ELR (cell line): ENCODE measurements at places on chromosomes 13 and 19.

DNA sequence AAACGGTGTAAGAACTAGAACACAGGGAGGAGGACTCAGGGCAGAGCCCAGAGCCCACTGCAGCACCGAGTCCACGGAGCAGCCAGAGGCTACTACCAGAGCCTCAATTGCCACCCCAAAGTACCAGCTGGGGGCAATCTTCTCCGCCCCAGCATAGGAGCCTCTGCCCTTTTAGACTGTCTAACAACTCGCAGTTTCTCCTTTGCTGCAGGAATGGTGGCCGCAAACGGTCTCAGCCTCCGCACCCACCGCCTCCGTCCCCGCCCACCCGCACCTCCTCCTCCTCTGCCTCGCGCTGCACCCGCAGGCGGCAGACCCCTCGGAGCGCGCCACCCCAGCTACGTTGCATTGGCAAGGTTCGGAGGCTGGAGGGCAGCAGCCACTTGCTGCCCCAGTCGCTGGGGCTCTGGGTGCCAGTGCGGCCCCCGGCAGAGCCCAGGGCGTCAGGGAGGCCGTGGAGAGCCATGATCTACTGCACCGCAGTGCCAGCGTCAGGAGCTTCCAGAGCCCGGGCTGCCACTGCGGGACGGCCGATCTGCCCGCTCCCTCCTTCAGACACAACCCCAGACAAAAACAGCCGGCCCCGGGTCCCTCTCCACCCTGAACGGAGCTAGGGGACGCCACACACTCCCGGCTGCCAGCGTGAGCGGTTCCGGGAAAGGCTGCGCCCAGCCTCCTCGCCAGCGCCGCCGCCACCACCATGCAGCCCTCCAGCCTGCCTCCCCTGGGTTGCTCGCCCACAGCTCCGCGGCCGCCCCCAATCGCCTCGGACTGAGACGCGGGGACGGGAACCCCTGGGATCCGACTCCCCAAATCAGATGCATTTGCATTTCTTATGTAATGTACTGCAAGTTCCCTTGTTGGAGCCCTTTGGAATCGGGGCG lies 1.8 kb downstream of the FGF14 start:
- DNase-seq: no peak

DNA sequence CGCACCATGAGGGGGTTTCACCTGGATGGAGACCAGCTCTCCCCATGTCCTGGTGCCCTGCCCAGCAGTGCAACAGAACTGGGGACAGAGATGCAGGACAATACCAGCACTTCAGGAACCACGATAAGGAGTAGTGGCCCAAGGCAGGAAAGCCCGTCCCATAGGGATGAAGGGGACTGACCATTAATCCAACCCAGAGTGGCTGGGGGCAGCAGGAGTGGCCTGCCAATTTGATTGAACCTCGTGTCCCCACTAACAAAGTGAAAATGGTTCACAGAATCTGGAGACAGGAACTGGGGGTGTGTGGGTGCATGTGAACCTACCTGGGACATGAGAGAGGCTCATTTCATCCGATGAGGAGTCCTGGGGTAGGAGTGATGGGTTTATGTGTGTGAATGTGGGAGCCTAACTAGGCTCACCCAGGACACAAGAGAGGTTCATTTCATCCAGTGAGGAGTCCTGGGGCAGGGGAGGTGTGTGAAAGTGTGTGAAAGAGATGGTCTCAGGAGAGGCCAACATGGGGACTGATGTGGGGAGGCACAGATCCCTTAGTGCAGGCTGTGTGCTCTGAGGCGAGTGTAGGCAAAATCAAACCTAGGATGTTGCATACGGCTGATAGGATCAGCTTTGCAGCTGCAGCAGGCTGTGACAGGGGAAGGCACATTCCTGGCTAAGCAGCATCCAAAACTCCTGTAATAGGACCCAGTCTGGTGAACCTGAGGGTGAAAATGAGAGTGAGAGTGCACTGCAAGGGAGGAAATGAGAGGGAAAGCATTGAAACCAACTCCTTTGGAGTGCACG lies 98.2 kb downstream of the ZNF429 start:
- DNase-seq: no peak

GRCh38 chr13:24503379-24503696 lies 9.2 kb downstream of the PARP4 start:
- no peak for DNase-seq

GRCh38 chr13:50275392-50276063 lies 260.3 kb downstream of the KCNRG start:
- no peak for DNase-seq

- DNase-seq: no peak
Observed at GRCh38 chr13:98731038-98731437, 21.4 kb downstream of the SLC15A1 start.

- no peak for DNase-seq
Observed at GRCh38 chr13:49298903-49299605, 51.3 kb downstream of the CDADC1 start.

DNA sequence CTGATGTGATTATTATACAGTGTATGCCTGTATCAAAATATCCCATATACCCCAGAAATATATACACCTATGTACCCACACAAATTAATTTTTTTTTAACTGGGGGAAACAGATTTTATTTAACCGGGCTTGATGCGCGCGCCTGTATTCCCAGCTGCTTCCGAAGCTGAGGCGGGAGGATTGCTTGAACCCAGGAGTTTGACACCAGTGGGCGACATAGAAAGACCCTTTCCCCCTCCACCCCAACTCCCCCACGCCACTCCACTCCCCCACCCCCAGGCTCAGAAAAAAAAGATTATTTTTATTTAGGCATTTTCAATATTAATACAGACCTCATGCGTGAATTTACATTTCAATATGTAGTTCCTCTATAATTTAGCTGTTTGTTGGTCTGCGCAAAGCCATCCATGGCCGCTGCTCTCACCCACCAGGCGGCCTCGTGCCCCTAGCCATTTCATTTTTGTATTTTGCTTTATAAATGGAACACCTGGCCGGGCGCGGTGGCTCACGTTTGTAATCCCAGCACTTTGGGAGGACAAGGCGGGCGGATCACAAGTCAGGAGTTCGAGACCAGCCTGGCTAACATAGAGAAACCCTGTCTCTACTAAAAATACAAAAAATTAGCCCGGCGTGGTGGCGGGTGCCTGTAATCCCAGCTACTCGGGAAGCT lies 836 bp upstream of the VPS36 start:
- no peak for DNase-seq

GRCh38 chr19:49891393-49891792 lies 5.3 kb downstream of the IL4I1 start:
- no peak for DNase-seq

GRCh38 chr19:16373532-16373931 lies 48.9 kb downstream of the KLF2 start:
- peak; percentile 77 for DNase-seq

GRCh38 chr13:66967811-66968597 lies 262.1 kb downstream of the PCDH9 start:
- DNase-seq: peak; percentile 29

- peak; percentile 74 for DNase-seq
Observed at GRCh38 chr19:2274931-2275535, 6.9 kb downstream of the PEAK3 start.

GRCh38 chr13:67353941-67354340 lies 123.8 kb upstream of the PCDH9 start:
- peak; percentile 28 for DNase-seq

DNA sequence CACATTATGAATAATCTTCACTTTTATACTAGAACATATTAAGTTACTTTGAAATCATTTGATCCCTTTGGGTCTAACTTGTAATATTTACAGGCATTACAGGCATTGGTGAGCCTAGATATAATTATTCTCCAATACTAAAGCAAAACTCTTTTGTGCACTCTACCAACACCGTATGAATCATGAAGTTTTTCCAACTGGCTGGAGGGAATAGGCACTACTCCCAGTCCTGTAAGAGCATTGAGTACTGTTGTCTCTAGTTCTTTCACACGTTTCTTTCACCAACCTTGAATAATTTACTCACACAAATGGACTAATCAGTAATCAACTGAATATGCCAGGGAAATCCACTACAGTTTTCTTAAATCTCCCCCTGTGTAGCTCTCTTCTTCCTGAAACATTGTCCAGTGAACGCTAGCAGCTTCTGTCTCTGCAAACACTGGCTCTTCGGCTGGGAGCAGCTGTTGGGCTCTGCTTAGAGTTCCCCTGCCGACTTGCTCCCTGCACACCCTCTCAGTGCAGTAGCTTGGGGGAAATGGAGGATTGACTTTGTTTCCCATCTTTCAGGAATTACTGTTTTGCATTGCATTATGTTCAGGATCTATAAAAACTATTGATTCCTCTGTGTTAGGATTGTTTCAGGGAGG lies 476.7 kb downstream of the RFC3 start:
- DNase-seq: no peak

- DNase-seq: peak; percentile 87
Observed at GRCh38 chr19:7833225-7834099, 3.4 kb downstream of the EVI5L start.

GRCh38 chr13:46195016-46195415 lies 13.0 kb upstream of the LCP1 start:
- no peak for DNase-seq

- no peak for DNase-seq
Observed at GRCh38 chr19:19438366-19439175, 33.1 kb downstream of the GATAD2A start.

GRCh38 chr19:18439025-18439909 lies 1.3 kb upstream of the ISYNA1 start:
- DNase-seq: peak; percentile 52

DNA sequence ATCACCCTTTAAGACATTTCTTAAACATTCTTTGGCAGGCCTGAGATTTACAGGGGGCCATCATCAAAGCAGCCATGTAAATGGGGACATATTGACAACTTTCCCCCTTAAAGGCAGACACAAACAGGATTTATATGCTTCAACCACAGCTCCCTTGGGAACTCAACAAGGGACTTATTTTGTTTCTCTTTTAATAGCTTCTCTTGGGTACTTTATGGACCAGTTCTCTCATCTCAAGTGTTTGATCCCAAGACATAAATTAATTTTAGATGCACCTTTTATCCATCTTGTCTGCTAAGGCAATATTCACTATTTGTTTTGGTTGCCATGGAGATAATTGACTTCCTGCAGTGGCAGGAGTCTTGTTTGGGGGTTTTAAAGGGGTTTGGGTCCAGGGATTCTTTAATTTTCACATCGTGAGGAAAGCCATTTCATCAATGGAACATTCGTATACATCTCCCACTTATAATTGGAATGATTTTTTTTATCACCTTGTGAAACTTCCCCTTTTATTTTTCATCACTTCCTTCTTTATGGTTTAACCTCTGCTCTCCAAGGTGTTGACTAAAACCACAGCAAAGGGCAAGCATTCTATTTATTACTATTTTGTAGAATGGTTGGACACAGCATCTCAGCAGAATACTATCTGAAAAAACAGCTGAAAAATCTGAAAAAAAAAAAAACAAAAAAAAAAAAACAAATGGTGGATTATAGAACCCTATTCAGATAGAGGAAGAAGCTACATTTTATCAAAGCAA lies 726.0 kb downstream of the DIAPH3 start:
- no peak for DNase-seq

GRCh38 chr13:94119360-94119936 lies 360.0 kb downstream of the DCT start:
- no peak for DNase-seq

GRCh38 chr13:75010941-75011340 lies 471.0 kb downstream of the TBC1D4 start:
- DNase-seq: no peak

DNA sequence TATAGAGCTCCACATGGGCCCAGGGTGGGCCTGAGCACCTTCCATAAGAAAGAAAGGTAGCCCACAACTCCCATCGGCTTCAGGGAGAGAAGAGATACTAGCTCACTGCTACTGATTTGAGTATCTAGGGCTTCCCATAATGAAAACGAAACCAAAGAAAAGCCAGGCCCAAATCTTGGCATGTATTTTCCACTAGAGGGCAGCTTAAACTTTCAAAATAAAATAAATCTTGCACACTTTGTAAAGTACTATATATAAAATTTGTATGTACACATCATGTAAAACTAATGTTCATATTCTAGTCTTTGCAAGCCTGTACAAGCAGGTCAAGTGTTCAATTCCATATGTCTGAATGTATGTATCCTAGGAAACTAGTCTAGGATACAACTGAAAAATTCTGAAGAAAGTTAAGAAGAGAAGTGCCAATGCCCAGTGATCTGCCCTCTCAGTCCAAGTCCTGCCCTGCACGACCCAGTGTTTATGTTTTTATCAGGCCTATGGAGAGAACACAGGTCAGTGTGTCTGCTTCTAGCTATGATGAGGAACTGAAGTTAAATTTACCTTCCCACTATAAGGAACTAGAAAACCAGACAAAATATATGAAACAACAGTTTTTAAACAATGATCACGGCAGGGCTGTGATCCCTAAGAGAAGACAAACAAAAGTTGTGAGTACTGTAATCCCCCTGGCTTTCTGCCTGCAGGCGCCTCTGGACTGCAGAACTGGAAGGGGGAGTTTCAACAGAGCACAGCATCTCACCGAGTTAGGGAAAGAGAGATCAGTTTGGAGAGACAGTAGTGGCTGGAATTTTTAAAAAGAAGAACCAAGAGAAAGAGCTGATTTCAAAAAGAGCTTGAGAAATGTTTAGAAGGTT lies 475.7 kb downstream of the UQCRFS1 start:
- peak; percentile 69 for DNase-seq

- no peak for DNase-seq
Observed at GRCh38 chr13:21426238-21426637, 32.9 kb downstream of the ZDHHC20 start.

DNA sequence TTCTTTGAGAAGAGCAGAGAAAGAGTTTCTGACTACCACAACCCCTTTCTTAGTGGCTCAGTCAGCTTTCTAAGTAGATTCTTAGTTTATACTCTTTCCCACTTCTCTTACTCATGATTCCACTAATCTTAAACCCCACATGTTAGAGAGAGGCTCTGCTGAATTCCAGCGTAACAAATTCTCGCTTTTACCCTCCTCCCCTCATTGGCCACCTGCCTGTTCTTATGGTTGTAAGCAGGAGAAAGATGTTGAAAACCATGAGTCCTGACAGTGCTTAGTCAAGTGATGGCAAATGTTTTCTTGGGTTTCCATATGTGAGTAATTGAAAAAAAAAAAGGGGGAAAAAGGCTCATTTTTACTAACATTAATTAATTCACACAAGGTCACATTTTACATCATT lies 125.9 kb downstream of the ZDHHC20 start:
- DNase-seq: no peak

GRCh38 chr19:58037927-58038687 lies 4.3 kb downstream of the ZSCAN1 start:
- DNase-seq: no peak

GRCh38 chr19:50725218-50725910 lies 2.2 kb downstream of the CLEC11A start:
- no peak for DNase-seq
